ENCODE measurements at places on chromosomes 11 and 22.
A peak's percentile ranks its signal among the peaks of the same experiment; 100 is the strongest.

GRCh38 chr11:120759046-120759445 is 247.5 kb downstream of the GRIK4 start:
- DNase-seq: no peak

DNA sequence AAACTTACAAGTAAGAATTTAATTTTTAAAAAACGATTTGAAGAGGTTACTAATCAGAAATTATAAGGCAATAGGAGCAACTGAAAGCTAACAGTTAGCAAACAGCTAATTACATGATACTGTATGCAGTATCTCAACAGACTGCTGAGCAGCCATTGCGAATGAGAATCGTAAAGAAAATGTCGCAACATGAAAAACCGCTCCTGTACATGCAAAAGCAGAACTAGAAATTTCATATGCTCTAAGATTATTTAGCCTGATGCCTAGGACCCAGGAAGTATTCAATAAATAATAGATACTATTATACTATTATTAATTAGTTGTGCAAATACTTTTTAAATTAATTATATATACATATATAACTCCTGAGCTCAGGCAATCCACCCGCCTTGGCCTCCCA is 48.7 kb upstream of the EP300 start:
- no peak for DNase-seq

DNA sequence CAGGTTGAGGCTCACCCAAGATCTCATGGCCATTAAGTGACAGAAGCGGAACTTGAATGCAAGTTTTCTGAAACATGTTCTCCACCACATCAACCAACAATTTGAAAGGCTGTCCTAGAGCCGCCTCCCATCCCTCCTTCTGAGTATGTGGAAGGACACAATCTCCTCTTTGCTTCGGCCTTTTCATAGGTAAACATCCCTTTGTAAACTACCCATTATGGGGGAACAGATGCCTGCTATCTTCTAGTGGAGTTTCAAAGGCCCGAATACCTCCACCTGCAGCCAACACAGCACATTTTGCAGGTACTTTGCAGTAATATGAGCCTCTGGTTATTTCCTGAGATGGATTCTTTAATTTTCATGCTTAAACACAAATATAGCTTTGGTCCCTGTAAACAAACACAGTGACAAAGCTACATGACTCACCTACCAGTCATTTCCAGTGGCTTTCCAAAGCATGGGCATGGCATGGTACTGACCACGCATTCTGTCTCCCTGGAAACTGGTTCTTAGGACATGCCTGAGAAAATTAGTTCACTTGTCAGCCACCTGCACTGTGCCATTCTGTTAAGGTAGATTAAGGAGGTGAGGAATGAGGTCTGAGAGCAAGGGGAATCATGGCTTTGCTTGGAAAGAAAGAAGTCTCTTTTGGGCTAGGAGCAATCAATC is 60.2 kb downstream of the EHF start:
- no peak for DNase-seq

- no peak for DNase-seq
These were observed 273.2 kb upstream of the KIRREL3 start for GRCh38 chr11:127273593-127274327.

- no peak for DNase-seq
These were observed 28.5 kb downstream of the DCDC1 start for GRCh38 chr11:31340903-31341572.

DNA sequence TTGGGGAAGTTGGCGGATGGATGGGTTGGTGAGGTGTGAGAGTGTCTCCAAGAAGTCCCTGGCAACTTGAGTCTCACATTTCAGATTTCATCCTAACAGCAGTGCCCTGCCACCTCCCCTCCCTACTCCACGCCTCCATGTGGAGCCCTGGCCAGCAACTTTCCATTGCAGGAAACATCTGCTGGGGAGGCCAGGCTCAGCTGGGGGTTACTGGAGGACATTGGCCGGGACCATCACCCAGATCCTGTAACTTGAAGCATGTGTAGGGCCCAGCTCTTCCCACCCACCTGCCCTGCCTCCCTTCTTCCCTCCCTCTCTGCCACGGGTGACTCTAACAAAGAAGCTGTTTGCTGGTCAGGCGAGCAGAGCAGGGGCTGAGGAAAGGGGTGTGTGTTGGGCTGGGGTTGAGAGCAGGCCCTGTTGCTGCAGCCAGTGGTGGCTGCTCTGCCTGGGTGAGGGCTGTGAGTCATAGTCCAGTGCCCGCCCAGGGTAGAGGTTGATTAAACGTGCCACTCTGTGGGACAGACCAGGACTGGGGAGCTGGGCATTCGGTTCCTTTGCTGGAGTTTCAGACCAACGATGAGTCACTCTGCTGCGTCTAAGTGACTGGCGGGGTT is 64.0 kb downstream of the SCN3B start:
- no peak for DNase-seq

GRCh38 chr11:70490208-70490607 is 91.9 kb downstream of the CTTN start:
- no peak for DNase-seq

GRCh38 chr11:61267437-61267841 is 26.5 kb downstream of the PGA5 start:
- no peak for DNase-seq

DNA sequence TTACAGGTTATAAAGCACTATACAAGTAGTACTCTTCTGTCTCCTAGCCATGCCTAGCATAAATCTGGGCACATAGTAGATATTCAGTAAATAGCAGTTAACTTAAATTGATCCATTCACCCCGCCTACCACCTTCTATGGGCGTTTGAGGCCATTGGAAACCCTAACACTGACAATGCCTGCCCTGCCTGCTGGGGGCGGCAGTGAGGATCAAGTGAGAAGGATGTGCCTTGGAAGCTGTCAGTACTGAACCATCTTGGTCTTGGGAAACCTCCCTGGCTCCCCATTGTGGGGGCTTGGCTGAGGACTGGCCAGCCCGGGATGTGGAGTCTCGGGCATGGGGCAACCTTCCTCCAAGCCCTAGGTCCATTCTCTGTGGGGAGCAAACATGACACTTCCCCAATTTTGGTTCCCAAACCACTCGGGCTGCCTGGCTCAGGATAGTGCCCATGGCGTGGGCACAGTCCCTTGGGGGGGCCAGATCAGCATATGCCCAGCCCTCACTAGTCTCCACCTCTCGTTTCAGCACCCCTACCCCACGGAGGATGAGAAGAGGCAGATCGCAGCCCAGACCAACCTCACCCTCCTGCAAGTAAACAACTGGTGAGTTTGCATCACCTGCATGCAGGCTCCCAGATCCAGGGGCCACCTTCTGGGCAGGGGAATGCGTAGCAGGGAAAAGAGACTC is 67.4 kb downstream of the FEZ1 start:
- no peak for DNase-seq

- no peak for DNase-seq
These were observed 77.0 kb downstream of the ME3 start for GRCh38 chr11:86595451-86595850.

DNA sequence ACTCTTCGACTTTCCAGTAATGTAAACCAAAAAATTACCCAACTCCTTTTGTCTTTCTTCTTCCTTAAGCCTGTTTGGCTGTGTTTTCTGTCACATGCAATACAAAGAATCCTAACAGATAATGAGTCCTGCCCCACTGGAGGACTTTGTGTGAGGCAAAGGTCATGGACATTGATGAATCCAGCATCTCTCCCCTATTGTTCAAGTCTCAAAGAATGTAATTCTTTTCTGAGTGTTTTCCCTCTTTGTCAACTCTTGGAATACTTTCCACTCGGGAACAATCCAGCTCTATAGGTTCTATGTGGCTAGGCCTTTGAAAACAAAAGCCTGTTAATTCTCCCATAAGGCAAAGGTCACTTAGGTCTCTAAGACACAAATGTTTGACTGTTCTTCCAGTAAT is 100.7 kb downstream of the FAR1 start:
- no peak for DNase-seq

DNA sequence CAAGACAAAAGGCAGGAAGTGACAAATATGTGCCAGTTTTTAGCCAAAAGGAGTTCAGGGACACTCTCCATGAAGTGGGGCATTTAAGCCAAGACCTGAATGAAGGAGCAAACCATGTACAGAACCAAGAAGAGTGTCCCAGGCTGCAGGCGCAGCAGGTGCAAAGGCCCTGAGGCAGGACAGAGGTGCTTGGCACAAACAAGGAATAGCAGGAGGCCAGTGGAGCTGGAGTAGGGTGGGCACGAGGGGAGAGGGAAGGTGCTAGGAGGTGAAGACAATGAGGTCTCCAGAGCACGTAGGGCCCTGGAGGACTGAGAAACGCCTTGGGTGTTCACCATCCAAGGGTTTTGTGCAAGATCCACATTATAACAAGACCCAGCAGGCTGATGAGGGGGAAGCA is 474.1 kb downstream of the MN1 start:
- no peak for DNase-seq

- no peak for DNase-seq
These were observed 27.9 kb upstream of the OAF start for GRCh38 chr11:120182790-120183491.

- no peak for DNase-seq
These were observed 2.1 kb upstream of the CARD10 start for GRCh38 chr22:37521236-37521739.

DNA sequence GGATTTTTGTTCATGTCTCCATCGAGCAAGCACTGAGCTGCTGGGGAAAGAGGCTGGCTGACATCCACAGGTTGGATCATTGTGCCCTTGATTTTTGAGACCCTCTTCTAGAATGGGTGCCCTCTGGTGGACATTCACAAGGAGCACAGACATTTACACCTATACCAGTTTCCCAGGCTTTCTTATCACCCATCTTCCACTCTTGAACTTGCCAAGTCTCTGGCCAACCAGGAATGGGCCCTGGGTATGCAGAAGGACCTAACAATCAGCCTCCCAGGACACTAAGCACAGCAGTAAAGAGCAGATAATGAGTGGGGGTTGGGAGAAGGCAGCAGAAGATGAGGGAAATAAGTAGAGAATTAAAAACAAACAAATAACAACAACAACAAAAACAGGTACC is 5.7 kb upstream of the INTS4 start:
- DNase-seq: peak; percentile 75

DNA sequence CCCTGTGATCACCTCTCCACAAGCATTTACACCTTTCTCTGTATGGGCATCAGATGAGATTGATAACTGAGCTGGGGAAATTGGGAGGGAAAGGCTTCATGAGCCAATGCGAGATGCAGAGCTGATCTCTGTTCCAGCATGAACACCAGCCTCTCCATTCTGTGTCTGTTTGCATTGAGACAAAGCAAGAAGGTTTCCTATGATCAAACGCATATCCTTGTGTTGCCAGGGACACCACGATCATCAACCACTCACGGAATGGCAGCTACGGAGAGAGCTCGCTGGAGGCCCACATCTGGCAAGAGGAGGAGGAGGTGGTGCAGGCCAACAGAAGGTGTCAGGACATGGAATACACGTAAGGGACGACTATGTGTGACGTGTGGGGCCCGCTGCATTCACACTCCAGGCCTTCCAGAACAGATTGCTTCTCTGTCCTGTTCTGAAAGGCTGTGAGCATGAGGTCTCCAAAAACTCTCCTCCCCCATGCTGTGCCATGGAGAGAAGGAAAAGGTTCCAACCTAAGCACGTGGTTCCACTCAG is 96.4 kb downstream of the AMOTL1 start:
- DNase-seq: no peak
